ENCODE measurements at places on chromosomes 11 and 22. TPM values are rescaled to one million over a fixed set of nuclear protein-coding genes. Genes with fewer than 3 reads are reported as not detected.

- no peak for DNase-seq
These were observed 12.8 kb downstream of the ATG16L2 start for GRCh38 chr11:72826942-72827480.

Gene TTC17
- total RNA-seq, result 140 TPM

Gene ABTB2
- total RNA-seq, result 5.2 TPM

DNA sequence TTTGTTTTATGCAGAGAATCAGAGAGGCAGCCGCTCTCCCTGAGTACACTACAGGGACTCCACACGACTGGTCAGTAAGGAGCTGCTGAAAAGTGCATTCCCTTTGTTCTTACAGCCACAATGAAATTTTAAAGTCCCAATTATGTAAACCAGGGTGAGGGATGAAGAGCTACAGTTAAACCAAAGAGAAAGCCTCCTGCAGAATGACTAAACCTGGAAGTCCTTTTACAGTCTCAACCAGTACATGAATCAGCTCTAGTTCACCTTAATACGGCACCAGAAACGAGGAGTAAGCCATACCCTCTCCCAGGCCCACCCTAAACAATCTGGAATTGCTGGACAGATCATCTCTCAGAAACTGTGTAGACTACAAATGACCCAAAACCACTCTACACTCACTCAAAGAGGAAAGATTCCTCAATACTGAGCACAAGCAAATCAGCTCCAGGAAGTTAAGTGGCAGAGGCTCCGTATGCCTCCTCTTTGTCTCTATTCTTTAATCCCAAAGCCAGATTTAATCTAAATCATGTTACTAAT is 113.1 kb downstream of the RBFOX2 start:
- DNase-seq, result no peak

GRCh38 chr11:19952116-19952605 is 208.1 kb downstream of the DBX1 start:
- DNase-seq, result no peak

GRCh38 chr11:127269911-127270310 is 269.3 kb upstream of the KIRREL3 start:
- no peak for DNase-seq

DNA sequence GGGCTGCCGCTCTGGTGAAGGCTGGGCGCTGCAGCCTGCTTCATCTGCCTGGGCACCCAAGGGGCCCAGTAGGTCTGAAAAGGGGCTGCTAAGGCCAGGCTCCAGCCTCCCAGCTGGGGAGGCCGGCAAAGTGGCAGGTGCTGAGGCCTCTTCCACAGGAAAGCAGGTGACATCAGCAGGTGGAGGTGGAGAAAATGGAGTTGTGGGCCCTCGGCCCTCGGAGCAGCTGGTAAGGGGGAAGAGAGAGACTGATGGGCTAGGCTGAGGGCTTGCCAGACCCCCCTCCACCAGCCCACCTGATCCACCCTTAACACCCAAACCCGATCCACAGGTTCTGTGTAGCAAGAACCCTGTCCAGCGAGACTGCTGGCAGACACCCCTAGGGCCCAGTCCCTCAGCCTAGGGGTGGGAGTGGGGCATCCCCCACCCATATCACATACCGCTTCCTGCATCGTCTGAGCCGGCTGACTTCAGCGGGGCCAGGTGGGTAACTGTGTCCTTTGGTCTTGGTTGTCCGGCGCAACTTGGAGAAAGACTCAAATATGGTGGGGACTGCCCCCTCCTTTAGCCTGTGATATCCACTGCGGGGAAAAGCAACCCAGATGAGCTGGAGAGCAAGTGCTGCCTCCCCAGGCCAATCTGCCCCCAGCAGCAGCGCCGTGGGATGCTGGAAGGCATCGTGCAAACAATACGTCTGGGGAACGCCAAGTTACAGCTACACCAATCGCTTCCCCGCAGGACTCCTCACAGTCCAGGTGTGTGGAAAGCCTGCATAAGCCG is 1.5 kb downstream of the THAP7 start:
- DNase-seq, result no peak

Gene PRR5L
- total RNA-seq, result 5.0 TPM

DNA sequence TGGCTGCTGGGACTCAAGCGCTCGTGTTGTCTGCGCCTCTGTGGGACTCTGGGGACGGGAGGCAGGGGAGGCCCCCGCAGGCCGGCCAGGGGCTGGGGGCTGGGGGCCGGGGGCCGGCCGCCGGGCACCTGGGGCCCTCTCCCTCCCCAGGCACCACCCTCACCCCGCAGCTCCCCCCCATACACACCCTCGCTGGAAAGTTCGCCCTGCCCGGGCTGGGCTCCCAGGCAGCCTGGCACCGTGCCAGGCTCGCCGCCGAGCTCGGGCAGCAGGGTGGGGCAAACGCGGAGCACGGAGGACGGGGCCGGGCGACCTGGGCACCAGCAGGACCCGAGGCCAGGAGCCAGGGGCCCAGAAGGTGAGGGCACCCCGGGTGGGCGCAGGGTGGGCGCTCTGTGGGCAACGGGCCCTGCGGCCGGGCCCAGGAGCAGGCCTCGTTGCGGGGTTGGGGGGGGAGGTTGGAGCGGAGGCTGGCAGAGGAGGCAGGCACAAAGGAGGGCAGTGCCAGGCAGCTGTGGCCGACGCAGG is 76.7 kb upstream of the WNT7B start:
- no peak for DNase-seq

DNA sequence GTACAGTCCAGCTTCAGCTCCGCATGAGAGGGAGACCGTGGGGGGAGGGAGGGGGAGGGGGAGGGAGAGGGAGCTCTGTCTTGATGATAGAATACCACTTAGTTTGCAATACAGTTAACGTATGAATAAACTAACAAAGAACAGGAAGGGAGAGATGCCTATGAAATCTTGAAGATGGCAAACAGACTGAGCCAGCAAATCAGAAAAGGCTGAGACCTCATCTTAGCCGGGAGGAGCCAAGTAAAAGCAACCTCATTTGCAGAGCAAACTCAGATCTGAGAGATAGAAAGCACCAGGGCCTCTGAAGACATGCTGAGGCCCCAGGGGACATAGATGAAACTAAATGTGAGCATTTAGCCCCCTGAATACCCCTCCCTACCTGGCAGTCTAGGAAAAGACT is 23.0 kb downstream of the APLP2 start:
- DNase-seq, result no peak

Gene RASSF7
- total RNA-seq, result 36.3 TPM

Data from endodermal cell (in vitro differentiated cells).